Amygdala (tissue), 56 donors: ENCODE measurements at places on chromosomes 16 and 17.

- DNase-seq = no peak
Observed at GRCh38 chr17:76370261-76370993, 14.0 kb upstream of the SPHK1 start.

- DNase-seq = no peak
Observed at GRCh38 chr17:59434429-59434828, 103.0 kb downstream of the YPEL2 start.

GRCh38 chr16:10206215-10206614, 24.0 kb upstream of the GRIN2A start:
- no peak for DNase-seq

DNA sequence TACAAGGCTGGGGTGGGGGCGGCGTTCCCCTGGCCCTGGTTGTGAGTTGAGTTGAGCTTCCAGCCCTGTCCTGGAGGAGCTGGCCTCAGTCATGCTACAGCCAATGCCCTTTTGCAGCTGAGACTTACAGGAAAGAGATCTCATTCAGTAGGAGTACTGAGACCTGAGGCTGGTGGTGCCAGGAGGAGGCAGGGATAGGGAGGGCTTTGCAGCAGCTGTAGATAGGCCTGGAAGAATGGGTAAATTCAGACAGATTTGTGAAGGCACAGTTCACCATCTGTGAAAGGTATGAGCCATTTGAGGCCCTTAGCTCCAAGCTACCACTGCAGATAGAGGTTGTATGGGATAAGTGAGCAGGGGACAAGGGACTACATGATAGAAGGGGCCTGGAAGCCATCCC, 5.6 kb downstream of the STX4 start:
- DNase-seq = no peak

- DNase-seq = no peak
Observed at GRCh38 chr17:73013301-73013700, 79.2 kb downstream of the SLC39A11 start.

- no peak for DNase-seq
Observed at GRCh38 chr17:10198509-10199249, at the start of gene GAS7. TSS of gene GAS7 (minus strand) at chr17:10198606.

- DNase-seq = no peak
Observed at GRCh38 chr17:2390199-2390836, 10.5 kb downstream of the MNT start.

GRCh38 chr17:60311186-60311585, 80.7 kb downstream of the USP32 start:
- DNase-seq = no peak

DNA sequence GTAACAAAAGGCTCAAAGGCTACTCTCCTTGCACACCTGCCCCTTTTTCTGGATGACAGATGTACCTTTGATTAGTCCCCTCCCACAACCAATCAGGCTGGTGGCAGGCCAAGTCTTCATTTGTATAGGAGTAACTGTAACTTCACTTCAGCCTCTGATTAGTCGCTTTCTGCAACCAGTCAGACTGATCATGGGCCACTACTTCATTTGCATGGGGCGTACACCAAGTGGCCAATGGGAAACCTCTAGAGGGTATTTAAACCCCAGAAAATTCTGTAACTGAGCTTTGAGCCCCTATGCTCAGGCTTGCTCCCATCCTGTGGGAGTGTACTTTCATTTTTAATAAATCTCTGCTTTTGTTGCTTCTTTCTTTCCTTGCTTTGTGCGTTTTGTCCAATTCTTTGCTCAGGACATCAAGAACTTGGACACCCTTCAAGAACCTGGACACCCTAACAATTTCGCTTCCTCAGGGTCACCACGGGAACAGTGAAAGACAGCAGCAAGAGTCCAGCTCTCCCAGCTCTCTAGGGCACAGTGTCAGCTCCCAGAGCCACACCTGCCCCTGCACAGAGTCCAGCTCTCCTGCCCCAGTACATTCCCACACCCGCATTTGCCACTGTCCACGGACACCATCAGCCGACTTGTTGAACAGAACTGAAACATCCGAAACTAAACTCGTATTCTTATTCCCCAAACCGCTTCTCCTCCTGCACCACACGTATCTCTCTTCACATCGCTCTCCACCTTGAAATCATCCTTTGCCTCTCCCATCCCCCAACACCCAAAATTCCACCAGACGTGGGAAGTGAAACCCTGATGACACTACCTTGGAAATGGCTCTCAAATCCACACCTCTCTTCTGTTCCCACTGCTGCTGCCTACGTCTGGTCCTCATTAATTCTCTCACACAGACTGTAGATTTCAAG, 53.4 kb downstream of the ABCC12 start:
- no peak for DNase-seq

DNA sequence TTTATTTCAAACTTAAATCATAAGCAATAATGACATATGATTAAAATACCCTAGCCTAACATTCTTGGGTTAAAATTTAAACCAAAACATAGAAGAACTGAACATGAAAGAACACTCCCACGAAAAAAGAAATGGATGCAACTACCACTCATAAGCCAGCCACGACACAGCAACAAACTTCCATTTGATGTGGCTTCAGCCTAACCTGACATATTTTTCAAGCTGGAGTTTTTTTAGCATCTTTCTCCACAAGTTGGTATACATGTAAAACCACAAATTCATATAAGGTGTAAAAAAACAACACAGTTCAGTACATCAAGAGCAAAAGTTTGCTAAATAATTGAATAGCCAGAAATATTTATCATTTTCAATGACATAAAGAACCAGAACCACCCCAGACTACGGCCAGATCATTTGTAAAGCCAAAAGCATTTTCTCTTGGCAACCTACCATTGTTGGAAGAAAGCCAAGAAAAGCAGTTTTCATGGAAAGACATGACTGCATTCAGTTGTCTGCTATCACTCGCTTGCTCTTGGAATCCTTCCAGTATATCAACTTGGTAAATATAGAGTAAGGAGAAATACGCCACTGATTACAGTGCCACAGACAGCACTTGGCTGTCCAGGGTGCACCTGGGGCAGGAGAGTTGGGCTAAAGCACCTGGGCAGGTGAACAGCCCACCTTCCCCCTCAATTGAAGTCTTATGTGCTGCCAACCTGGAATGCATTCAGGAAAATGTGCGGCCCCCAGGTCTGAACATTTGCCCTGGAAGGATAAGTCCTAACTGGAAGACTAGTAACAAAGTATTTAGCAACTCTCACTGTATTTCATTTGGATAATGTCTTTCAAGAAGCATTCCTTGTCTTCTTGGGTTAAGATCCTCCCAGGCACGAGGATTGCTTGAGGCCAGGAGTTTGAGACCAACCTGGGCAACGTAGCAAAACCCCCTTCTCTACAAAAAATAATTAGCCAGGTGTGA, 60.5 kb downstream of the CREBBP start:
- DNase-seq = no peak

DNA sequence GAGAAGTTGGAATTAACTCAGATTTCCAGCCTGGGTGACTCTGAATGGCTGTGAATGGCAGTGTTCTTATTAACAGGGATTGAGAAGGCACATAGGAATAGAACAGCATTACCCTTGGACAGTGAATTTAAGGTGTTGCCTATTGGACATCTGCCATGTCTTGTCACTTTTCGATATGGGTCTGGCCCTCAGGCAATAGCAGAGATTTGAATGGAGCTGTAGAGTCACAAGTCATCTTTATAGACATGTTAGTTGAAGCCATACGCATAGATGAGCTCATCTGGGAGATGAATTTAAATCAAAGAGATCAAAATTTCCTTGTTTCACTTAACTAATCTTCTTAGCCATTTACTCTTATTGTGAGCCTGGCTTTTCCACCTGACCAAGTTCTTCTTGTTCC, 14.9 kb upstream of the DHRS11 start:
- no peak for DNase-seq
